ENCODE measurements at places on chromosomes 3 and 15.
A peak's percentile ranks its signal among the peaks of the same experiment; 100 is the strongest.

DNA sequence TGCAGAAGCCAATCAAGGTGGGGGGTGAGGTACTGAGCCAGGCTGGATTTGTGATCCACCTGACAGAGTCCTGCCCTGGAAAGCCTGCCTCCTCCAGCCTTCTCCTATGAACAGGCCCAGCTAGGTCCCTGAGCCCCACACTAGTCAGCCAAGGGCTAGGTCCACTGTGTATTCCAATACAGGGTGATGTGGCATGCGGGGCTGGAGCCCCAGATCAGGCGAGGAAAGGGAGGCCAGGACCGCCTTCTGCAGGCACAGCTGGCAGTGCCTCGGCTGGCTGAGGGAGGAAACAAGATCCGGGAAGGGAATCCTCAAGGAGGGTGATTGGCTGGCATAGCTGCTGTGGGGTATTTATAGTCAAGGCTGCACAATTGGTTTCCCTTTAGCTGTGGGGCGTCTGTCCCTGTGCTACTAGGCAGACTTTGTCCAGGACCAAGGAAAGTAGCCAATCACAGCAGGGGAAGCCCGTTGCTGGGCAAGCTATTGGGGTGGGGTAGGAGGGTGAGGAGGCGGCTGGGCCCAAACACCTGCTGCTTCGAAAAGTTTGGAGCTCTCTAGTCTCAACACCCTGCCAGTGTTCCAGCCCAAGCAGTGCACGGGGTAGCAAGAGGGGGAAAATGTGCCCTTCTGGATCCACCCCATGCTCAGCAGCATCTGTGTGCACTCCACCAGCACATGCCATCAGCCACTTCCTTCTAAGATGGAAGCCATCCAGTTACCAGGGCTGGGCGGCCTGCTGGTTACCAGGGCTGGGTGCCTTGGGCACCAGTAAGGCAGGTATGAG, 5.9 kb downstream of the KY start:
- no peak for DNase-seq

DNA sequence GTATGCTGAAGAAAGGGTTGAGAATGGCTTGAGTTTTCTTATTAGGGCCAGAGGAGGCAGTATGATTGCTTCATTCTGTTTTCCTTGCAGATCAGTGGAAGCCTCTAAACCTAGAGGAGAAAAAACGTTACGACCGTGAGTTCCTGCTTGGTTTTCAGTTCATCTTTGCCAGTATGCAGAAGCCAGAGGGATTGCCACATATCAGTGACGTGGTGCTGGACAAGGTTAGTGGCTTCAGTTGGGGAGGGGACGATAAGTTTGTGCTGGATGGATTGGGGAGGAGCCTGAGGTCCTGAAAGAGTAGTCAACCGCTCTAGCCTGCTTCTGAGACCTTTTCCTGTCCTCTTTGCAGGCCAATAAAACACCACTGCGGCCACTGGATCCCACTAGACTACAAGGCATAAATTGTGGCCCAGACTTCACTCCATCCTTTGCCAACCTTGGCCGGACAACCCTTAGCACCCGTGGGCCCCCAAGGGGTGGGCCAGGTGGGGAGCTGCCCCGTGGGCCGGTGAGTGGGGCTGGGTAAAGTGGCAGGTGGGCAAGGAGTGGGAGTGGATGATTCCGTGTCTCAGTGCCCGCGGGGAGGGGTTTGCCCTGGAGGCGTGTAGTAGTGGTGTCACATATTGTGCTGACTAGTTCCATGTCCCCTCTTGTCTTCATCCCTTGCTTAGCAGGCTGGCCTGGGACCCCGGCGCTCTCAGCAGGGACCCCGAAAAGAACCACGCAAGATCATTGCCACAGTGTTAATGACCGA, 8.5 kb downstream of the EIF4G1 start:
- DNase-seq: no peak

- no peak for DNase-seq
Observed at GRCh38 chr15:31280046-31280830, 46.4 kb upstream of the KLF13 start.

DNA sequence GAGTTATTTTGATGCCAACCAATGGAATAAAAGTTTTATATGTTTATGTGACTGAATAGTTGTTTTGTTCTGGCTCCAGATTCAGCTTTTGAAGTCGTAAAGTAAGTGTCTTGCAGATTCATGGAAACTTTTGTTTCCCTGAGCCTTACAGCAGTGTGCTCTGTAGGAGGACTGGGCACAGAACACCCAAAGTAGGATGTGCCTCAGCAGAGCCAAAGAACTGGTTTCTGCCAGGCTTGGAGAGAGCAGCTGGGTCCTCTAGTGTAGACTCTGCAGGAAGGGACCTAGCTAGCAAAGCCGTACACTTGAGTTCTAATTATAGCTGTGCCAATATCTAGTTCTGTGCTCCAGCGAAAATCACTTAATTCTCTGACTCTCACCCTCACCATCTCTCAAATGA, 261.2 kb upstream of the DNAJC19 start:
- DNase-seq: no peak

DNA sequence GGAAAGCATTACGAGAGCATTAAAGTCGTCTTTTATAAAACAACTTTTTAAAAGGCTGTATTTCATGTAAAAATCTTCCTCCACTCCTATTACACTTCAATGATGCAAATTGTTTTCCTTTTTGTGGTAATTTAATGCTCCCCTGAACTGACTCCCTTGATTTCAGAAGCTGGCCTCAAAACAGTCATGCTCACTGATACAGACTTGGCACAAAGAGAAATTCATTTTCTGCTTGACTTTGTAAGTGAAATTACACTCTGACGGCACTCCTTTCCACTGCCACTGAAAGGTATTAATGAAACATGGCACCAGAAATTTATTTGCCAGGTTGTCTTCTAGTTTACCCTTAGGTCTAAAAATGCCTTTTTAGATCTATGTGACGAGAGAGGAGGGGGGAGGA, 215.5 kb downstream of the LRRC3B start:
- no peak for DNase-seq

GRCh38 chr3:37559461-37559860, 302.2 kb upstream of the CTDSPL start:
- DNase-seq: no peak

- DNase-seq: no peak
Observed at GRCh38 chr15:99100245-99101173, 4.4 kb upstream of the SYNM start.

- DNase-seq: no peak
Observed at GRCh38 chr3:71254281-71255057, 329.1 kb downstream of the FOXP1 start.

- DNase-seq: no peak
Observed at GRCh38 chr3:58161435-58162398, 49.1 kb downstream of the DNASE1L3 start.

DNA sequence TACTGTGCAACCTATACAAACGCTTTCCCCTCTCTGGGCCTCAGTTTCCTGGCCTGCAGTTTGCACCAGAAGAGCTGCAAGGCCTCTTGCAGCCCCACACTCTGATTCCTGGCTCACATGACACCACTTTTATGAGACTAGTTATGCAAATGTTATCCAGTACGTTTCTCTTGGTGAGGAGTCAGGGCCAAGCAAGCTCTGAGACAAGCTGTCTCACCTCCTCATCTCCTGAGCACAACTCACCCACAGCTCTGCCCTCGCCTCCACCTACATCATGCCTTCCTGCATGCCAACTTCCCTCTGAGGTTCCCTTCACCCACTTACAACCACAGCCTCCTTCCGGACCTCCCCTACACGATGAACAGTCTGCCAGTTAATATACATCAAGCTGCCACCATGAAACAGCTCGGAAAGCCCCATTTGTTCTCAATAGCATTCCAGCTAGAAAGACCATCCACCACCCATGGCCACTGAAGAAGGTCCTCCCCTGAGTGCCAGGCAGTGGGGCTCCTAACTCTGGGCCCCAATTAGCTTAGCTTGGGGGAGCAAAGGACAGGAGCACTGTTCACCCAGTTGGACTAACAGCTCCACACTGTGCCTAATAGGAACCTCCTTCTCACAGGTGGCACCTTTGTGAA, 25.0 kb downstream of the CRYGS start:
- peak; percentile 56 for DNase-seq

DNA sequence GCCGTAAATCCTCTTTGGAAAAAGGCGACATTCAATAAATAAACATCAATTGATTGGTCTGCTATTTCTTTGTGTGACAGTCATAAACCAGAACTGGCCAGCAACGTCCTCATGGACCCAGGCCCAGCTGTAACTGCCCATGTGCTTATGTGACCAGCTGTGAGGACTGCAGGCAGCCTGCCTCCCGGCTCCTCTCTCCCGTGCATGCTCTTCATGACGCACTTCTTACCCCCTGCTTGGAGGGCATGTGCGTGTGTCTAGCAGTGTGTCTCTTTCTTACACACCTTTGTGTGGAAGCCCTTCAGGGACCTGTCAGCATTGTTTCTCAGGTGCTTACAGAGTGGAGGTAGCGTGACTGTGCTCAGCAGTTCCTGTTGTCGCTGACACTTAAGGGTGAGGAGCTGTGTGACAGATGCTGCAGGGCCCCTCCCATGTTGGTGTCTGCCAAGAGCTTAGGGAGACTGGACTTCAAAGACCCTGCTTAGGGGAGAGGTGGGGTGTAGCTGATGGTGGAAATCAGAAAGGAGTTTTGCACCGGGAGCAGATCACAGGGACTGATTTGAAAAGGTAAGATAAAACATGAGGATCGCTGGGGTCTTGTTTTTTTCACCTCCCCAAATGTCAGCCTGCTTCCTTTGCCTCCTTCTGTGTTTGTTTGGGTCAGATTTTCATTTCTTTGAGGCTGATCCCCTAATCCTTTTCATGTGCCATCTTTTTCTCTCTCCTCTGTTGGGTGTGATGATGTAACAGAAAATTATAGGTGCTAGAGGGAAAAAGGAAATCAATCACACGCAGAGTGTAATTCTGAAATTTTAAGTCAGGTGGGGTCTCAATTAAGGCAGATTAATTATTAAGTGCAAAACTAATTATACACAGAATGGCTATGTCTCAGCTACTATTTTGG, 2.1 kb downstream of the PODXL2 start:
- no peak for DNase-seq

DNA sequence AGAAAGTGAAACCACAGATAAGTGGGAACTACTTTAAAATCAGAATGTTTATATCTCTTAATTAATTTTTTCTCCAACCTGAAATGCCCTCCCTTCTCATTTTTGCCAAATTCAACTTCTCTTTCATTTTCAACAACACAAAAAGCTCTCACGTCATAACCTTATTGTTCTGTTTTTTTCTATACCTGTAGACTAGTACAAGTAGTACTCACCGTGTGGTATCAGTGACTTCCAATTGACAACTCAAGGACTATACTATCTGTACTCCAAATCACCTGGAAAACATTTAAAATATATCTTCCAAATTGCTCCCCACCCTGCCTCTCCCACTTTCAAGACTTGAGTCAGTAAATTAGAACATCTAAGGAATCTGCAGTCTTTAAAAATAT, 72.8 kb upstream of the ZNF280D start:
- no peak for DNase-seq

DNA sequence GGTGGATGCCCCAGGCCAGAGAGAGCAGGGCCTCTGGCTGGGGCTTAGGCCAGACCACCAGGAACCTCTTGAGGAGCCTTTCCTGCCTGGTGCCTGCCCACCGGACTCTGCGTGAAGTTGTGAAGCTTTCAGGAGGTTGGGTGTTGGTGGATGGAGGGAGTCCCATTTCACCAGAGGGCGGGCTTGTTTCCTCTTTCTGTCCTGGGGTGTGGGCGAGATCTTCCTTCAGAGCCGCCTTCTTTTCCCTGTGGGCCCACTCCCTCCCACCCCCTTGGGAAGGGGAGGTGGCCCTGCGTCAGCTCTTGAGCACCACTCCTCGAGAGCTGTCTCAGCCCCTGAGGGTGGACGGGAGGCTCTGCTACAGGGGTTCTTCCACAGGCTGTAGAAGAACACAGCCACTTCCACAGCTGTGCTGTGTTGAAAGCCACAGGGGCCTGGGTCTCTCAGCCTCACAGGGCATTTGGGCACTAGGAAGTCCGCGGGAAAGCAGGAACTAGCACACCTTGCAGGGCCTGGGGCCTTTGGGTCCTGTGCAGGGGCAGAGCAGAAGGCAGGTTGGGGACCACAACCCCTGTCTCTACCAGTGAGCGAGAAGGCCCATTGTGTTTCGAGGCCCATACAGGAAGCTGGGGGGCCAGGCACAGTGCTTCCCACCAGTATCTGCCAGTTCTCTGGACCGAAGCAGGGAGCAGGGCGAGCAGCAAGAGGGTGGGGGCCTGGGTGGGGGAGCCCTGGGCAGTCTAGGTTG, 2.1 kb downstream of the AMIGO3 start:
- DNase-seq: no peak

- no peak for DNase-seq
Observed at GRCh38 chr3:22947851-22948250, 255.3 kb upstream of the UBE2E2 start.

DNA sequence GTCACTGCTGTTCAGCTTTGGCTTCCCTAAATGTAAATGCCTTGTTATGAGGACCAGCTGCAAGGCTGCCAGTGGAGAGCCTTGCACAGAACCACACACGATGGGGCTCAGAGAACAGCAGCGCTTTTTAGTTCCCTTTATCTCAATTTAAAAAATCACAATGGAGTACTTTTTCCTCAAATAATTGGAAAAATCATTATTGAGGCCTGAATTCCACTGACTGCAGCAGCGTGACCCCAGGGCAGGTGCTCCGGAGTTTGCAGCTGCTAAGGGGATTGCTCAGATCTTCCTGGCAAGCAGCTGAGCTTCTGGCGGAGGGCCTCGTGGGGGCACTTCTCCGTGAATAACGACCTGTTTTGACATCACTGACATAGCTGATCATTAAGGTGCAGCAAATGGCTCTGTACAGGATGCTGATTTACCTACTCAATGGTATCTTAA, 245.6 kb upstream of the TRIM42 start:
- DNase-seq: no peak

Data from T-cell (primary cell).